ENCODE measurements at places on chromosomes 4 and X.

DNA sequence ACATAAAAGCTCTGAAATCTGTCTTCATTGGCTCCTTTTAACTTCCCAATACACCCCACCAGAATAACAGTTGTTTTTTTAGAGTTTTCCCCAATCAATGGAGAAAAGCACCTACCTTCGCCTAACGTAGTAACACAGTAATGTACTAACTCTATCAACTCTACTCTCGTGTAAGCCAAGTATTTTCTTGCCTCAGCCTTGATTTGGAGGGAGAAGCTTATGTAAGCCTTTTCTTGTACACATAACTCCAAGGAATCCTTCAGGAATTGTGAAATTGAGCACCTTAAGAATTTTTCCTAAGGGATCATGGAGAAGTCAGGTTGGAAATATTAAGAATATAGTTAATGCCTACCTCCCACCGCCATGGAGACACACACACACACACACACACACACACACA, 181.2 kb downstream of the RAPGEF2 start:
- no peak for DNase-seq

DNA sequence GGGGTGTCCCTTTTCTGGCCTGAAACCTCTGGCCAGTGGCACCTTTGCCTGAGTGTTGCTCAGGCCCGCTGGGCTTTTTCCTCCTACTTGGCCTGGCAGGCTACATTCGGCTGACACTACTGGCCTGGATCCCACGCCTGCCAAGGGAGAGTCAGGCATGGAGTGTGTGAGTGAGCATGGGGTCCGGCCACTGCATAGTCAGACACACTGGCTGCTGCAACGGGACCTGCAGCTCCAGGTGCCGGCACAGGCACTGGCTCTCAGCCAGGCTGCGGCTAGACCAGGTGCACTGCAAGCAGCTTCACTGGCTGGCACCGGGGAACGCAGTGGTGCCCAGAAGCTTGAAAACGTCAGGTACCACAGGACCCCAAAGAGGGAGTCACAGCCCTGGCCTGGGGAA, 434.9 kb downstream of the ARHGAP24 start:
- no peak for DNase-seq

GRCh38 chr4:113179091-113179490, 129.6 kb downstream of the ANK2 start:
- no peak for DNase-seq

- DNase-seq, result no peak
Observed at GRCh38 chr4:160956875-160957274, 1206.9 kb downstream of the FSTL5 start.

GRCh38 chr4:46270986-46271596, 118.8 kb downstream of the GABRA2 start:
- no peak for DNase-seq

DNA sequence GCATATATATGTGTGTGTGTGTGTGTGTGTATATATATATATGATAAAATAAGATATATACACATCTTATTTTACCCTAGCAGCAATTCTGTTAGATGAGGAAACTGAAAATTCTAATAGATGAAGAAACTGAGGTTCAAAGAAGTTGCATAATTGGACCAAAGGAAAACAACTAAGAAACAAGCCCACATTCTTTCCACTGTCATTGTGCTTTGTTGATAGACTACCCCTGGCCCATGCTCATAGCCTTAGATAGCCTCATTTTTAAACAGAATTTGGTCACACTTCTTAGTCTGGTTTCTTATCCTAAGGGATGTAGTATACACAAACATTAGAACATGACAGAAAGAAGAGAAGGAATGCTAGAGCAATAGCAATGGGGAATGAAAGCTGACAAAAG, 138.8 kb downstream of the NDST3 start:
- no peak for DNase-seq

Data from T-cell (primary cell).